Bronchial epithelial cell (primary cell): ENCODE measurements at places on chromosomes 11 and 22. TPM values are rescaled to one million over a fixed set of nuclear protein-coding genes. Genes with fewer than 3 reads are reported as not detected.

- DNase-seq, result no peak
These were observed 31.6 kb upstream of the MYH9 start for GRCh38 chr22:36419177-36419911.

DNA sequence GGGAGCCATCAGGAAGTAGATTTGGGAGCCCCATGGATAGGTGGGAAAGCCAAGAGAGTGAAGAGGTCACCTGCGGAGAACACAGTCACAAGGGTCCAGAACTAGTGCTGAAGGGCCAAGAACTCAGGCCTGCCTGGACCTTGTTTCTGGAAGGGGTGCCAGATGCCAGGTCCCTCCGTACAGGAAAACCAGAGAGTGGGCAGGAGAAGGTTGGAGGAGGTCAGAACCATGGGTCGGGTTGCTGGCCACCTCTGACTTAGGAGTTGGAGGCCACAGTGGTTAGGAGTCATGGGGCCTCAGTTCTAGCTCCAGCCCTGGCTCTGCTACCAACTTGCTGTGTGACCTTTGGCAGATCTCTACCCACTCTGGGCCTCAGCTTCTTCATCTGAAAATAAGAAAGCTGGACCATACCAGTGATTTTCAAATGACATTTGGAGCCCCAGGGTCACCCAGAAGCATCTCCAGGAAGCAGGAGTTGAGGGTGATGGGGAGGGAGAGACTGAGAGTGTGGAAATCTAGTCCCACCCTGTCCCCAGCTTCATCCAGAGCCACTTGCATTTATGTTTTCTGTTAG, 20.8 kb upstream of the TUB start:
- DNase-seq, result no peak

DNA sequence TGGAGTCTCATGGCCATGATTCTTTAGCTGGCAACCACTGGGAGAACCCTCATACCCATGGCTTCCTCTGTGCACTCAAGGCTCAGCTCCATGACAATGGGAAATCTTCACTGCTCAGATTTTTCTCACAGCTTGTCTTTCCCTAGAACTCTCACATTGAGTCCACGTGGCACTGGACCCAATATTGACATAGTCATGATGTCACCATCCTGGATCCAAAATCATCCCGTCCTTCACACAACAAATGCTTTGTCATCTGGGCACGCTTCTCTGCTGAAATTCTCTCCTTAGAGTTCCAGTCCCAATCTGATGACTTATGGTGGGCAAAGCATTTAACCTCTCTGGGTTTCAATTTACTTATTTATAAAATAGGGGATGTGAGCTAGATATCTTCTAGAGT, 37.7 kb upstream of the CD44 start:
- peak; percentile 47 for DNase-seq

GRCh38 chr11:72446929-72447769, 12.8 kb upstream of the CLPB start:
- peak; percentile 69 for DNase-seq

DNA sequence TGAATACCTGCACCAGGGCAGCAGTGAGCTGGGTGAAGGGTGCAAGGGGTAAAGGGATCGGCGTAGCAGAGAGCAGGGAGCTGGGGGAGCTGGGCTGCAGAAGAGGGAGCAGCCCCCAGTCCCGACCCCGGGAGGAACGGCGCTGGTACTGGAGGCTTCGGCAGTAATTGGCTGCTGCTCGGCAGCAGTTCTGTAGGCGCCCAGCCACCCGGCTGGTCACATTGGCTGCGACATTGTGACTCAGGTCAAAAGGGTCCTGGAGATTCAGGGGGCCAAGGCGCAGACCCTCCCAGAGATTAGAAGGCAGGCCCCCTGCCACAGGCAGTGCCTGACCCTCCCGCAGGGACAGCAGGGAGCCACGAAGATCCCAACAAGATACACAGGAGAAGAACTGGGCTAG, 2.1 kb upstream of the EEF1G start:
- DNase-seq, result no peak

The PAMR1 gene
- 3.1 and 5.3 TPM in 2 replicates for total RNA-seq
